ENCODE measurements at places on chromosomes 2 and 18.

- DNase-seq, result peak; percentile 90
These were observed at the start of gene SLC66A3 for GRCh38 chr2:11155381-11156035. Gene SLC66A3 (plus strand): TSS chr2:11155467. CDS start chr2:11155547, 80 bp downstream.

DNA sequence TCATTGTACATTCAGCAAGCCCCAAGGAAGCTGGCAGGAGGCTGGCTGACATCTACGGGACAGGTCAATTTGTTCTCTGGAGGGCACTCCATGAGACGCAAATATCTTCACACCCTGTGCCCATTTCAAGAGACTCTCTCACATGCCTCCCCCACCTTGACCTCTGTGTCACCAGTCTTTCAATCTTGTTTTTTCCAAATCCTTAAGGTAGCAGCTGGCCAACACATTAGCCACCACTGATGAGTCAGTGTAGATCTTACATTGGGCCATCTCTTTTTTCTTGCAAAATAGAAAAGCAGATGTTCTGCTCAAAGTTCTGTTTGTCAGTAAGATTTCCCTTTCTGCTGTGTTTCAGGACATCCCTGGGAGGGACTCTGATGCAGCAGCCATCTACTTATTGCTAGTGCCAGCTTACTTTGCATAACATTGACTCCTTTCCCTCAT, 1.7 kb upstream of the DPP4 start:
- no peak for DNase-seq

DNA sequence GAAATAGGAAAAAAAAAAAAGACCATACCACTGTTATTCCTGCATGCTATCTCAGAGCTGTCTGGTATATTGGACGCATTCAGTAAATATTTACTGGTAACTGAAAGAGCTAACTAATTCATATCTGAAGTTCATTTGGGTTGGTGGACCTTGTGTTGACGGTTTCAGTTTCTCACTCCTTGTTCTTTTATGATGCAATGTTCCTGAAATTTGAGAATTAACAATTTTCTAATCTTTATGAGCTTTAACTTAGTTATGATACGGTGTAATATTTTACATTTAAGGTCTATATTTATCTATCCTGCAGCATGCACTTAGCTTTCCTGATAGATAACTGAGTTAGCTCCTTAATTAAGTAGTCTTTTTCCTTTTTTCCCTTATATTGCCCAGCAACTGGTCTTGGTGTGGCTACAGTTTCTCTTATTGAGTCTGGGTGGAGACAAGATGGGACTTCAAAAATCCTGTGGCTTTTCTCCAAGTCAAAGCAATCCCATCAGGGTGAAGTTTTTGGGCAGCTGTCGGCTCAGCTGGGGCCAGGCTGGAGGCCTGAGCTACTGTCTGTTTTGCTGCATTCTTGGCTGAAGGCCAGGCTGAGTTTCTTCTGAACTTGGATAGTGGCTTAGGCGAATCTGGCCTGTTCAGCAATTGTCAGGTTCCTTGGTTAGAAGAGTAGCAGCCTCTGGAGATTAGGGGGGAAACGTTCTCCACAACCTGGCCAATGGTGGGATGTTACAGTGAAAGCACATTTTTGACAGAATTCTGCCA, 78.4 kb upstream of the MEX3C start:
- no peak for DNase-seq

- no peak for DNase-seq
These were observed 133.4 kb upstream of the ALPP start for GRCh38 chr2:232245111-232245510.

DNA sequence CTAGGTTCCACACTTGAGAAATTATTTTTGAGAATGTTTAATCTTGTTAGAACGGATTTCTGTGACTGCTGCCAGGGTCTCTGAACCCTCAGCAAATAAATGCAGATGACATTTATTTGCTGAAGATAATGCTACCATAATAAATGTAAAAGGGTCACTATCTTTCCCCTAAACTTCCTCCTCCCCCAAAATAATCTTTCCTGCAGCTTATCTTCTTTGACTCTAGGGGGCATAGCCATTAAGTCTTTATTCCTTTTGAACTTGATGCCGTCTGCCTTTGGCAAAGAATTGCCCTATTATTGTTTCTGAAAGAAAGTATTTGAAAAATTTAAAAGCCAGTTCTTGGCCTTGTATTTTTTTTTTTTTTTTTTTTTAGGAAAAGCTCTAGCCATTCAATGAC, 63.6 kb upstream of the ACSL3 start:
- DNase-seq, result no peak

- DNase-seq, result no peak
These were observed 162.6 kb downstream of the KCNE4 start for GRCh38 chr2:223214394-223215253.

DNA sequence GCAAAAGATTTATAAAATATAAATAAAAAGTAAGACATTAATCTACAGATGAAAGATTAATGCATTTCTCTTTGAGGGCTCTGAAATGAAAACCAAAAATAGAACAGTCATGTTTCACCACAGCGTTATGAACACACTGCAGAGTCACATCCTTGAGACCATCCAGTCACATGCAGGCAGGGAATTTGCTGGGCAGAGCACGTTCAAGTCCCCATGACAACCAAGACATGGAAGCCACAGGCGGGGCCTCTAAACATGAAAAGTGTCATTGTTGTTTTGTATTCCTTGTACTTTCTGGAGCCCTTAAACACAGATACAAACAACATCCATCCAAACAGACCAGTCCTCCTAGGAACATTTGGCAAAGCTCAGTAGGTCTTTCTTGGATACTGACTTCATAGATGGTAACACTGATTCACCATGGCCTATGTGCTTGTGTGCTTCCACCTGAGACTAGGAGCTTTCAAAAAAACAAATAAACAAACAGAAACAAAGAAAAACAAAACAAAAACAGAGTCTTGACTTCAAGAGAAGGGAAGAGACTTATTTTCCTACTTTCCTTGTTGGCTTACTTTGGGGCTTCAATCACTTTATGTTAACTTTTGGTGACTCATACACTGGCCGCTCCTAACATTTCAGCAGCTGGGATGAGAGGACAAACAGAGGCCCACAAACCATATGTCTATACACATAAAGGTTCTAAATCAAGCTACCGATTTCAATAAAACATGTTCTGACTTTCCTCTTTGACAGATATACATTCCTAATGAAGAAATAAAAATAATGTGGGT, 99.5 kb upstream of the CCDC85A start:
- DNase-seq, result no peak

DNA sequence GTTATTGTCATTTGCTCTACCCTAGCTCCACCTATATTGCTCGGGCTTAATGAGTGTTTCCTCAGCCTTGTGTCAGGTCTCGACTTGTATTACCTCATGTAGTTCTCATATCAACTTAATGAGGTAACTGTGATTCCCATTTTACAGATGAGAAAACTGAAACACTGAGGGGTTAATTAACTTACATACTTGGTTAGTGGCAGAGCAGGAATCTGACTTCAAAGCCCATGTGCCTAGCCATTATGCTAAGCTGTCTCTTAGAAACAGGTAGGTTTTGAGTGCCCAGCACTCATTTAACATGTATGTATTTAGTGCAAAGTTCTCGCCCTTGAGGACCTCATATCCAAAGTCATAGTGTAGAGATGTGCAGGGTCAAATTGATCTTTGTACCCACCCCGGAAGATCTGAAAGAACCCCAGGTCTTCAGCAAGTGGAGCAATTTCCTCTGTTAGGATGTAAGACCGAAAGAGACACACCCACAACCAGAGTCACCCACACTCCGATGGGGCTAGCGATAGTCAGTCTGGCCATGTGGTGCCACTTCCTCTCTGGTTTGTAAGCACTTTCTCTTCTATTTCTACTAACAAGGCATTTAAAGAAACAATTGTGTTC, 121.0 kb upstream of the SLC39A10 start:
- no peak for DNase-seq

DNA sequence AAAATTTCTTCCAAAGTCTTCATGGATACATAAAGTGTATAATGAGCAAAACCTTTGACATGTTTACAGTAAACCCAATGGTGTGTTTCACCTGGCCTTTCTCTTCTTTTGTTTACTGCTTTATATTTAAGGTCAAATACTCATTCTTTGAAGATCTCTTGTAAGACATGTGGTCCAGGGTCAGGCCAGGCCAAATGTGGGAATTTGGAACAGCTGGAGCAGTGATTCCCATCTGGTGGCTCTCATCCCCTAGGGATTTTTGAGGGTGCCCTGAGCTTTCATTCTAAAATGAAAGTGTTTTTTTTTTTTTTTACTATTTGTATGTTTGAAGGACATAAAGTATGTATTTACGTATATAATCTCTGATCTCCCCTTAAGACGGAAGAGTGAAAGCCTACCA, 13.8 kb upstream of the MGAT5 start:
- DNase-seq, result no peak

- no peak for DNase-seq
These were observed 121.6 kb downstream of the EML6 start for GRCh38 chr2:54845094-54845493.

DNA sequence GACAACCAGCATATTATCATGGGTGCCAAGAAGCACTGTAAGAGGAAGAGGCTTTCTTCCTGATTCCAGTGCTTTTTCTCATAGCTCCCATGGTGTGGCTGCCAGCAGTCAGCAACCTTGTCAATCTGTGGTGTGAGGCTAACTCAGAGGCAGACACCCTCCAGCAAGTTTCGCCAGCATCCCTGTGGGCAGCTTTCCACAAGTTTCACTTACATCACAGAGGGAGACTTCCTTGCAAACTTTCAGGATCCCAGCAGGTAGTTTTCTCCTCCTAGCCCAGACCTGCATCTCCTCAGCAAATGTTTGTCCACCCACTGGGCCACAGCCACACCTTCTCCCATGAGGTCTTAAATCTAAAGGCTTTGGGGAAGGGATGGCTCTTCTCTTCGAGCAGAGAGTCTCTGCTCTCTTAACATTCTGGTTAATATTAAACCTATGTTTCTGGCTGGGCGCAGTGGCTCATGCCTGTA, 9.1 kb downstream of the DNAH7 start:
- no peak for DNase-seq

GRCh38 chr2:217279140-217279539, 419.3 kb upstream of the TNP1 start:
- DNase-seq, result no peak

DNA sequence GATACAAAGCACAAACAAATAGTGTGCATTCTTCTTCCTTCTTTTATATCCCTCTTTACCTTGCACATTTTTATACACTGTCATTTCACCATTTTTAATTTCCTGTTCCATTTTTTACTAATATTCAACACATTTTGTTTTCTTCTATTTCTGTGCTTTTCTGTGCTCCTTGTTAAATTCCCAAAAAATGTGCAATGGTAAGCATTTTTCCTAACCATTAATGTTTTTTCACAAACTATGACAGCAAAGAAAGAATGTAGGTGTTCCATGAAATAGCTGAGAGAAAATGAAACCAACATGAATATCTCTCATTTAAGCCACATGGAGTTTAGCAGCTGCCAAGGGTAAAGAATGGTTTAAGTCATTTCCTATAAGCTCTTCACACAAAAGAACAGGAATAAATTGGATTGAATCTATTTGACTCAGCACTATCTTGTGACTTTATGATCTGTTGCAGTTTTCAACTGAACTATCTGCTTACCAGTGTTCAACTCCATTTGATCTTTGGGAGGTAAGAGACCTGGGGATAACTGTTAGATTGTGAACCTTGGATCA, 145.7 kb upstream of the CDH19 start:
- DNase-seq, result no peak

GRCh38 chr18:10284540-10285282, 169.7 kb upstream of the APCDD1 start:
- DNase-seq, result peak; percentile 10

- DNase-seq, result no peak
These were observed 51.4 kb upstream of the TMEM87B start for GRCh38 chr2:112003576-112004252.

DNA sequence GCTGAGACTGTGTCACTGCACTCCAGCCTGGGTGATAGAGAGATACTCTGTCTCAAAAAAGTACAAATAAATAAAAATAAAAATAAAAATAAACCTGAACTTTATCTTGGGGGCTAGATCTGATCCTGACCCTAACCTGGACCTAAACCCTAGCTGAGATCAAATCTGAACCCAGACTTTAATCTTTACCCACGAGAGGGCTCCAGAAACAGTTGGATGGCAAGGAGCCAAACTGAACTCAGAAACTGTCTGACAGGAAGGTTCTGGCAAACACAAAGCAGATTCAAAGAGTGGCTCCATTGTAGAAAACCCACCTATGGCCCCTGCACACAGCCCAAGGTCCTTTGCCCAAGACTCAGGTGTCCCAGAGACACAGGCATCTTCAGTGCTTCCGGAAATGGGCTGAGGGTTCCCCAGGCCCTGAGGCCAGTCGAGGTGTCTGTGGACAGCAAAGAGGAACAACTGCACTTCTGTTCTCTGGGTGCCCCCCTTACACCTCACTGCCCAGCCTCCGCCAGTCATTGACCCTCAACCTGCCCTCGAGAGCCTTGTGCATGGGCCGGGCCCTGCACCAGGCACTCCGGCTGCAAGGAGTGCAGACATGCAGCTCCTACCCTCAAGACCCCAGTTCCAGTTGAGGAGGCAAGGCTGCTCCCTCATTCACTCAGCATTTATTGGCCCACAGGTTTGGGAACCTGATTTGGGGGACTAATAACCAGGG, 95.2 kb downstream of the TFCP2L1 start:
- DNase-seq, result no peak

DNA sequence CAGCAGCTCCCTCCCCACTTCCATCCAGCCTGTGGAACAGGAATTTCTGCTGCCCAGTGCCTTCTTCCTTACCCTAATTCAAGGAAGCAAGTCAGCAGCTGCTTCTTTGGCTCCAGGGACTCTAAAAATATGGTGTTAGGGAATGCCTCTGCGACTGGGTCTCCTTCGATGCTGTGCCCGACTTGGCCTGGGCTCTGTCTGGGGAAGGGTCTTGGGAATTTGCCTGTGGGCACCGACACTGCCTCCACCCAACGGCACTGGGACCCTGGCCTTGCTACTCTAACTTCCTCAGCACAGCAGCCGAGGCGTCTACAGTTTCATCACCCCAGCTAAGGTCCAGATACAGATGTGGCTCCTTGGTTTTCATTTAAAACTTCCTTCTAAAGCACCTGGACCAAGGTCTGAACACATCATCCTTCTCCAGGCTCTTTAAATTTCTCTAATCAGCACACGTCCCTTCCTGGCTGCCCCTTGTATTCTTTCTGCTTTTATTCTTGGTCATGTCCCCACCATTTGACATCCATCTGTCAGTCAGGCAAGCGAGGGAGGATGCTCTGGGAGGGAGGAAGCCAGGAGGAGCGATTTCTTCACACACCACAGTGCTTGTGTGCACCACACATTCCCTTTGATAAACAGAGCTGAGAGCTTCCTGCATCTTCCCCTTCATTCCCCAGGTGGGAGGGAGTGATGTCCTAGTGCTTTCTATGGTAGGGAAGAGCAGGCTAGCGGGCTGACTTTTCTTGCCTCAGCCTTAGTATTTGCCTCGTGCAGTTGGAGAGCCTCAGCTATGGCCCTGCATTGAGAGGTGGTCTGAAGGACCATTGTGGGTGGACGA, 6.8 kb downstream of the LBH start:
- no peak for DNase-seq

- DNase-seq, result no peak
These were observed 918.5 kb downstream of the CBLN2 start for GRCh38 chr18:71625556-71626090.

Data from NCI-H2227 treated with DMSO at 0.1 percent for 48 hours (cell line).